ENCODE measurements at places on chromosomes 13 and 19. TPM values are rescaled to one million over a fixed set of nuclear protein-coding genes. Genes with fewer than 3 reads are reported as not detected.

GRCh38 chr19:9941231-9941630 lies 4.9 kb upstream of the OLFM2 start:
- H3K4me1 ChIP-seq: peaks cover 7% of the 10 kb centered on the region
- no peak for DNase-seq
- H3K4me3 ChIP-seq: no peak overlapping the region
- H3K27ac ChIP-seq: no peak overlapping the region

DNA sequence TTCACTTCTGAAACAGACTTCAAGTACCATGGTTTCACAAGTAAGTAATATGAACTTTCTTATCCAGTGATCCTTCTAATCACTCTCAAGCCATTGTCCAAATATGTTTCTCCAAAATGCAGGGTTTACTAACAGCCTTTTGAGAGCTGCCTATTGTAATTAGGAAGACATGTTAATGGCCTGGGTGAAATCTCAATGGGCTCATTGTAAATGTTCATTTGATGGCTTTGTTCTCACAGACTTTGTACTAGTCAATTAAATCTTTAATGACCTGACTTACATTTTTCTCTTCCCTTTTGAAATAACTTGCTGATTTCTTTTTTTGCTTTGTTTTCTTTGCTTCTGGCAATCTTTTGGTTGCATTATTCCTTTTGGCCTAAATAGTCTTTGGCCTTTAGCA lies 444.8 kb downstream of the LIG4 start:
- H3K4me1 ChIP-seq: no peaks in the 10 kb centered on the region
- H3K4me3 ChIP-seq: no peak overlapping the region

DNA sequence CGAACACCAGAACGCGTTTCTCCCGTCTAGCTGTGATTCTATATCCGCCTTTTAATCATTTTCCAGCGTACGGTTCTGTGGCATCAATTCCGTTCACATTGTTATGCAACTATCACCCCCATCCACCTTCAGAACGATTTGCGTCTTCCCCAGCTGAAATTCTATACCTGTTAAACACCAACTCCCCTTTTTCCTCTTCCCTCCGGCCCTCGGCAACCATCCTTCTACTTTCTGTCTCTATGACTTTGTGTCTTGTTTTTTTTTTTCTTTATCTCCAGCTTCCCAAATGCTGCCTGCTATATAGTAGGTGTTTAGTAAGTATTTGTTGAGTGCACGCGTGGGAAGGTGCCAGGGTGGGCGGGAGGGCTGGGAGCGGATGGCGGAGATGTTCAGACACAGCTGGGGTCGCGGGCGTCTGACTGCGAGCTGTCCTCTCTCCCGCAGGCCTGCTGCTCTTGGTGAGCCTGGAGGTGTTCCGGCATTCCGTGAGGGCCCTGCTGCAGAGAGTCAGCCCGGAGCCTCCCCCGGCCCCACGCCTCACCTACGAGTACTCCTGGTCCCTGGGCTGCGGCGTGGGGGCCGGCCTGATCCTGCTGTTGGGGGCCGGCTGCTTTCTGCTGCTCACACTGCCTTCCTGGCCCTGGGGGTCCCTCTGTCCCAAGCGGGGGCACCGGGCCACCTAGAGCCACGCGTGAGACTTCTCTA lies 20.2 kb downstream of the CACNG6 start:
- H3K27ac ChIP-seq: no peak overlapping the region
- H3K4me3 ChIP-seq: no peak overlapping the region
- DNase-seq: no peak
- H3K36me3 ChIP-seq: no peaks in the 10 kb centered on the region
- H3K4me1 ChIP-seq: no peaks in the 10 kb centered on the region

DNA sequence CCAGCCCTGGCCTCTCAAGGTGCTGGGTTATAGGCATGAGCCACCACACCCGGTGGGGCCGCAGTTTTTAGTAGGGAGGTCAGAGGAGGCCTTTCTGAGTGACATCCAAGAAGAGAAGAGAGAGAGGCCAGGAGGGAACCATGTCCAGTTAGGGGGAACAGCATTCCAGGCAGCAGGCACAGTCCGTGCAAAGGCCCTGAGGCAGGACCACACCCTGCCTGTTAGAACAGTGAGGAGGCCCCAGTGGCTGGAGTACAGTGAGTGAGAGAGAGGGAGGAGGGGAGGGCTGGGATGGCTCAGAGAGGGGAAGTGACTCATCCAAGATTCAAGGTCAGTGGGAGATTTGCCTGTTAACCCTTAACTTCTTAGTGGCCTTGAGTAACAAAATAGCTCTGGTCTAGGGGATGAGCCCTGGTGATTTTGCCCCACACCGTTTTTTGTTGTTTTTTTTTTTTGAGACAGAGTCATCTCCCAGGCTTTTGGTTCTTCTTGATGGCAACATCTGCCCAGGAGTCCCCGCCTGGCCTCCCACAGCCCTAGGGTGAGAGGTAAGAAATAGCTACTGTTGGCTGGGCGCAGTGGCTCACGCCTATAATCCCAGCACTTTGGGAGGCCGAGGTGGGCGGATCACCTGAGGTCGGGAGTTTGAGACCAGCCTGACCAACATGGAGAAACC lies 2.7 kb upstream of the PLIN3 start:
- no peak overlapping the region for H3K4me3 ChIP-seq
- no peaks in the 10 kb centered on the region for H3K36me3 ChIP-seq
- no peak overlapping the region for H3K27ac ChIP-seq

FCAR gene
- total RNA-seq: 6.7 TPM

PRODH2 gene
- total RNA-seq: not detected

ZNF611 gene
- total RNA-seq: 24.4 TPM

Data from lower lobe of right lung (tissue), 2 donors.